ENCODE measurements at places on chromosomes 1 and 21. TPM values are rescaled to one million over a fixed set of nuclear protein-coding genes. Genes with fewer than 3 reads are reported as not detected.

The NUDT4B gene
- 11.2 TPM for total RNA-seq

The SLAMF6 gene
- not detected for total RNA-seq

The ALDH9A1 gene
- 177 TPM for total RNA-seq

The HNRNPU gene
- total RNA-seq = 604 TPM

The OR2AK2 gene
- total RNA-seq = 0.25 TPM

The PPIAL4G gene
- not detected for total RNA-seq

The SV2A gene
- total RNA-seq = 39.7 TPM

The SYCP1 gene
- total RNA-seq = not detected

The FMO1 gene
- 0.37 TPM for total RNA-seq

The IQGAP3 gene
- total RNA-seq = 83.3 TPM

The LAMB3 gene
- 8.7 TPM for total RNA-seq

The TMEM52 gene
- total RNA-seq = 0.11 TPM

The RPTN gene
- total RNA-seq = not detected

The C1orf53 gene
- 4.6 TPM for total RNA-seq

The GLIS1 gene
- total RNA-seq = 0.22 TPM

The ELOA gene
- total RNA-seq = 21.7 TPM

The C1orf87 gene
- total RNA-seq = not detected

The ICOSLG gene
- 0.11 TPM for total RNA-seq

The RHOU gene
- total RNA-seq = 2.1 TPM

The CELA2A gene
- not detected for total RNA-seq

The TSPEAR gene
- total RNA-seq = not detected

The GOLT1A gene
- total RNA-seq = not detected

The CHD5 gene
- 0.11 TPM for total RNA-seq

The OR2L2 gene
- total RNA-seq = under 0.01 TPM

The SEC16B gene
- total RNA-seq = 3.4 TPM

The FAM72C gene
- 0.25 TPM for total RNA-seq

The FCRLB gene
- 16.6 TPM for total RNA-seq

The FMO3 gene
- not detected for total RNA-seq

The LCE1F gene
- not detected for total RNA-seq

The CCDC24 gene
- 5.9 TPM for total RNA-seq

The PDC gene
- total RNA-seq = not detected

The EPHB2 gene
- 5.2 TPM for total RNA-seq

The KRTAP7-1 gene
- total RNA-seq = not detected

The LAMC2 gene
- 1.4 TPM for total RNA-seq

The CEPT1 gene
- 54.7 TPM for total RNA-seq

The S100A7 gene
- total RNA-seq = not detected

The ZNF697 gene
- 19.9 TPM for total RNA-seq

The SNX7 gene
- 35.2 TPM for total RNA-seq

The PMF1 gene
- total RNA-seq = 28.9 TPM

The AMY1C gene
- not detected for total RNA-seq

Measured in uterine smooth muscle cell (primary cell).